ENCODE measurements at places on chromosomes 5 and 9.
A peak's percentile ranks its signal among the peaks of the same experiment; 100 is the strongest.

DNA sequence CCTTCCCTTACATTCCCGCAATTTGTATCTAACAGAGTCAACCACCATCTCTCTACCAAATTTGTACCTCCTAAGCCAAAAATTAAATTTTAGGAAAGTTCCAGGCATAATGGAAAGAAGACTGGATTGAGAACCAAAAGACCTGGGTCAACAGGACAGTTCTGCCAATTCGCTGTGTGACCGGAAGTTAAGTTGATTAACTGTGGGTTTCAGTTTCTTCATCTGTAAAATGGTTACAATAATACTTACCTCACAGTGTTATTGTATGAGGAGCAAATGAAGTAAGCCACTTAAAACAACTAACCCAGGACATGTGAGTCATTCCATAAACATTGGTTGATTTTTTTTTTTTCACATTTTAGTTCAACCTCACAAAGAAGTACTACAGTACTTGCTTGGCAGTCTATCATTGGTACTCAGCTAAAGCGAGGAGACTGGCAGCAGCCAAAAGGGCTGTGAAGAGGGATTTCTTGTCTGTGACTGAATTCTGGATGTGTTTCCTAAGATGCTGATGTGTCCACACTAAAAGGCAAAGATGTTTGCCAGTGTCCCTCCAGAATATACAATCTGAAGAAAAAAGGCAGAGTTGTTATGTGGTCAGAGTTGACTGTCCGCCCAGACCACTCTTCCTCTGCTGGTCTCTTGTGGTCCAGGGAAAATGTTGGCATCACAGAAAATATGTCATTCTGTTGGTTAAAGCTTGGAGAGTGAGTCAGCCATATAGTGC lies 198.6 kb downstream of the TLE1 start:
- DNase-seq = no peak

DNA sequence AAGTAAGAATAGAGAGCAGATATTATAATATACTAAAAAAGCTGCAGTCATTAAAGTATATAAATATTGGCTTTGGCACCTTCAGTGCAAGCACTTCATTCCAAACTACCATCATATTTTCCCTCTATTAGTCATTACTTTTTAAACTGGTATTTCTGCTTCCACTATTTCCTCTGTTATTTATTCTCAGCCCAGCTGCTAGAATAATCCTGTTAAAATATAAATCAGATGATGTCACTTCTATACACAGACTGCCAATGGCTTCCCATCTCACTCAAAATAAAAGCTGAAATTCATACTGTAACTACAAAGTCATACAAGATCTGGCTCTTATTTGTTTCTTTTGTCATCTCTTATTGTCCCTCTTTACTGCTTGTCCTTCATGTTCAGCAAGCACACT lies 432.9 kb downstream of the TLE4 start:
- no peak for DNase-seq

- peak; percentile 37 for DNase-seq
Measured at GRCh38 chr5:126777257-126777974, 480 bp downstream of the LMNB1 start.

DNA sequence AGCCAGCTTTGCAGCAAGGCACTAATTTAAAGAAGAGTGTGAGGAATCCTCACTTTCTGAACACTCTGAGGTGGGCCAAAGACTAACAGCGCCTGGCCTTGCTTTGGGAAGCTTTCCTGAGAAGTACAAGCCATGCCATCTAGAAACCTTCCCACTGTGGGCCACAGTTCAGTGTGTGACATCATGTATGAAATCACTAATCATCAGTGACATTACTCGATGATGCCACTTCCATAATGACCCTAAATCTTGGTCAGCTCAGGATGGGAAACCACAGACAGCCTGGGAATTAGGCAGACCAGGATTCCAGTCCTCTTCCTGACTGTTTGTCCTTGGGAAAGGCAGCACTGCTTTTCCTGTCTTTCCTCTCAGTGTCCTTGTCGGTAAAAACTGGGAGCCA lies 54.2 kb upstream of the HSPA9 start:
- DNase-seq = no peak

DNA sequence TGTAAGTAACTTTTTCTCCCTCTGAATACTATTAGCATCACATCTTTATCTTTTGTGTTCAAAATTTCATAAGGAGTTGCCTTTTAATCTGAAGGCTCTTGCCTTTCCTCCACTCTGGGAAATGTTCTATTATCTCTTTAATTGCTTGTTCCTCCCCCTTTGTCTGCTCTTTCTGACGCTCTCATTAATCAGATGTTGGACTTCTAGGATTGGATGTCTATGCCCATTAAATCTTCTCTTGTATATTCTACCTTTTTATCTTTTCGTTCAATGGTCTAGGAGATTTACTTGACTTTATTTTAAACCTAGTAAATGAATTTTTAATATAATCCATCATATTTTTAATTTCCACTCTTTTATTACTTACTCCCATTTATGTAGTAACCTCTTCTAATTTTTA lies 76.7 kb downstream of the MARCHF3 start:
- no peak for DNase-seq

DNA sequence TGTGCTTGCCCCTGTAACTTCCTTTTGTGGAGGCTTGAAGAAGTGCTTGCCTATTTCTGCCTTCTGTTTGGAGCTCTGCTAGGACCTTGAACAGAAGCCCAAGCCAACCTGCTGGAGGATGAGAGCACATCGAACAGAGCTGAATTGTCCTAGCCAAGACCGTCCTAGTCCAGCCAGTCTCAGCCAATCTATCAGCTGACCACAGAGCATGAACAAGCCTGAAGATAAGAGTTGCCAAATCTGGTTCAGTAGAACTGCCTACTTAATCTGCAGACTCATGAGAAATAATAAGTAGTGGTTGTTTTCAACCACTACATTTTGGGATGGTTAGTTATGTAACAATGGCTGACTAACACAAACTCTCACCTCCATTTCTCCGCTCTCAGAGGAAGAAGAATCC lies 4.4 kb upstream of the SNX2 start:
- DNase-seq = no peak

DNA sequence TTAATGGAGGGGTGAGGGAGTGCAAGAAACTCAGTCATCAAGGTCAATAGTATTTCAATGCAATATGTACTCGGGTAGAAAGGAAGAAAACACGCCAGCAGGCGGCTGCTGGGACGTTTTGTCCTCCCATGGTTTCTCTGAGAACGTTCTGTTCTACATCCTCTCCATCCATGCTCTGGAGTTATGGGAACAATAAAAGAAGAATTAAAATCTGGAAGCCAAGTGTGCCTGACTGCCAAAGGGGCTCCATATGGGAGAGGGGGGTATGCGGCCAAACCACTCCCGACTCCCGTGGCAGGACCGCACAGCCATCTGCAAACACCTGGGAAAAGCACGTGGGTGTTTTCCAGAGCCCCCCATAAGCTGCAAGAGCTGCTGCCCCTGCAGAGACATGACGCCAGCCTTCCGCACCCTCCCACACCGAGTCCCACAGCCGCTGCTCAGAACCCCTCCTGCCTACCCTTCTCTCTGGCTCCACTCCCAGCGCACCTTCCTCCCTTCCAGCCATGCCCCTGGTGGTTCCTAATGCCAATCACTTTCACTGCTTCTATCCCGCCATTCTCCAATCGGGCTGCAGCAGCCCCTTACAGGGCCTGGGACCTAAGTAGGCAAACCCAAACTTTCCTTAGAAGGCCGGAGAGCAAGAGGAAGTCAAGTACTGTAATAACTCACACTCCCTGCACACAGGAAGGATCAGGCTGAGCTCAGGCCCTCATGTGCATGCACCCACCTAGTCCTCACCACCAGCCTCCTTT lies 241.6 kb downstream of the SYK start:
- no peak for DNase-seq

DNA sequence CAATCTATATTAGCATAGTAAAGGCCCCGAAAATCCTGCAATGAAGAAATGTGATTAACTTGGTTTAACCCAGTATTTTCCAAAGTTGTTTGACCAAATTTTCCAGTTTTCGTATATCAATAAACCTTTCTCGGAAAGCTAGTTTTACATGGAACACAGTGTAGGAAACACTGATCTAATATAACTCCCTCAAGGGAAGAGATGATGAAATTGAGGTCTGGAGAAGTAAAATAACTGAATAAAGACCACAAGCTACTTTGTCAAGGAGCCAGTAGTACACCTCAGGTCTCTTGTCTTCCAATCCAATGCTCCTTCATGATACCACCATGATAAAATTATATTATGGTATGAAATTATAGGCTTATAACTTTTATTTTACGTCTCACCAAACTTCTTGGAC lies 118.1 kb upstream of the TARS1 start:
- no peak for DNase-seq

DNA sequence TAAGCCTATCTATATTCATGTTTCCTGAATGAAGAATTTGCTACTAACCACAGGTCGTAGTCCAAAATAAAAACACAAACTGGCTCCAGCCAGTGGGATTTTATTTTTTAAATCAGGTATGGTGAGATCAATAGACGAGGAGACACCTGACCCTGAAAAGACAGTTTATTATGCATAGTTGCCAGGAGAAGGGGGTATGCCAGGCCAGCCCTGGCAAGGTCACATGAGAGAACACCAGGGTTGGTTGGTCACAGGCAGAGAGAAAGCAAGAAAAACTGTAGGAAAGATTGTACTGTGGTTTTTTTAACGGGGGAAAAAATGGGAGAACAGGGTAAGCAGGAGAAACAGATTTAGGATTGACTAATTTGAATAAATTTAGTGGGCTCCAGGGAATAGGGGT lies 125.3 kb downstream of the CDH18 start:
- no peak for DNase-seq

- no peak for DNase-seq
Measured at GRCh38 chr5:130065617-130066016, 161.4 kb downstream of the CHSY3 start.

DNA sequence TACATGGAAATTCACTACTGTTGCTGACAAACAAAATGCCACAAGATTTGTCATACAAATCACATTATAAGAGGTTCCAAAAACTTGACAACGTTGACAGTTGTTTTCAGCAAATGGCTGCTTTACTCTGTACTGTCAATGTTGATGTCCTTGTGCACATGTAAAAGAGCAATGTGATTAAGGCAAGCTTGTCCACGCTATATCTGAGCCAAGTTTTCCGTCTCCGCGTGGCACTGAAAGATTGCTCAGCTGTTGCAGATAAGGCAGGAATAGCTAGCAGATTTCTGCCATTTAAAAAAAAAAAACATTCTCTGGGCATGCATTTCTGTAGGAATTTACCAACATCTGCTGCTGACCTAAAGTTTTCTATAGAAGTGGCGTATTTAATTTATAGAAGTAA lies 46.4 kb upstream of the MEF2C start:
- no peak for DNase-seq

DNA sequence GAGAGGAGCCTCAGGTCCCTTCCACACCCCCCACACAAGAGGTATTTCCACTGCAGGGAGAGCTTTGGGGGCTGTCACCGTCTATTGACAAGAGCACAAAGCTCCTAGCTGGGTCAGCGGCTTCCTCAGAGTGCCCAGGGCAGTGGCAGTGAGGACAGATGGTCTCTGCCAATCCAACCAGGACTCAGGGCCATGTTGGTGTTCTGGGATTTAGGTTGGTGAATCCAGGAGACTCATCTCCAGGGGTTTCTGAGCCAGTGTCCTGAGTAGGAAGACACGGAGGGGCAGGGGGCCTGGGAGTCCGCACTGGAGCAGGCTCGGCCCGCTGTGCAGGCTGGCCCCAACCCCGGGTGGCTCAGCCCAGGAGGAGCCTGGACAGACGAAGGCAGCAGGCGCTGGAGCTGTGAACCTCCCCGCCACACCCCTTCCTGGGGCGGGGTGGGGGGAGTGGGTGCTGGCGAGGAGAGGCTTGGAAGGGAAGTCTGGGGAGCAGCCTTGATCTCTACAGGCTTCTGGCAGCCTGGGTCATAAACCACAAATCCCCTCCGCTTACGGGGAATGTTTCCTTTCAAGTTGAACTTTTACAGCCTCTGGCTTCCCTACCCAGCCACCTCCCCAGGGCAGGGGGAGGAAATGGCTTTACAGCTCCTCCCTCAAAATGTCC lies 19.6 kb downstream of the CRB2 start:
- DNase-seq = no peak

DNA sequence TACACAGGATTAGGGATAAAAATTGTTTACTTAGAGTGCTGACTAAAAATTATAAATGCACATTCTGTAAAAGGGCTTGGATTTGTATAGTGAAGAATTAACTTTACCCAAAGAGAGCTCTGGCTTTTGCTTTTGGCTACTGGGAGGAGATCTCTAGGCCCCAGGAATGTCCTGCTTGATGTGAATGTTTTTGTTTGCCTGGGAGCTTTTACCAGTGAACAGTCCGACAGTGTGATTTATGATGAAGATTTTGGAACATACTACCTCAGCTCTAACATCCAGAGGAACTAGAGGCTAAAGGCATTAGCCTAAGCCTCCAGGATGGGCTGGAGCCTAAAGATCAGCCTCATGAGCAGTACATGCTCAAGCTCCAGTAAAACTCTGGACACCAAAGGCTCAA lies 103.7 kb upstream of the RFX3 start:
- no peak for DNase-seq

GRCh38 chr5:170361616-170362015 lies 27.6 kb downstream of the KCNMB1 start:
- no peak for DNase-seq

DNA sequence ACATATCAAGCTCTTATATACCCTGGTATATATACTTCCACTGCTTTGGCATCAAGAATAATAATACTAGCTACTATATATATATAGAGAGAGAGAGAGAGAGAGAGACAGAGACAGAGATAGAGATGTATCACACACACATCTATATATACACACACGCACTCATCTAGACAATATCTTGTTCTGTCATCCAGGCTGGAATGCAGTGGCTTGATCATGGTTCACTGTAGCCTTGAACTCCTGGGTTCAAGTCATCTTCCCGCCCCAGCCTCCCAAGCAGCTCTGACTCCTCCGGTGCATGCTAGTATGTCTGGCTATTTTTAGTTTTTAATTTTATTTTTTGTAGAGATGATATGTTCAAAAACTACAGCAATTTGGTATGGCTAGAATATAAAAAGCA lies 22.5 kb downstream of the ANKHD1 start:
- no peak for DNase-seq

GRCh38 chr5:88250010-88250409 lies 18.6 kb downstream of the TMEM161B start:
- DNase-seq = no peak
